ENCODE measurements at places on chromosomes 5 and 9.

DNA sequence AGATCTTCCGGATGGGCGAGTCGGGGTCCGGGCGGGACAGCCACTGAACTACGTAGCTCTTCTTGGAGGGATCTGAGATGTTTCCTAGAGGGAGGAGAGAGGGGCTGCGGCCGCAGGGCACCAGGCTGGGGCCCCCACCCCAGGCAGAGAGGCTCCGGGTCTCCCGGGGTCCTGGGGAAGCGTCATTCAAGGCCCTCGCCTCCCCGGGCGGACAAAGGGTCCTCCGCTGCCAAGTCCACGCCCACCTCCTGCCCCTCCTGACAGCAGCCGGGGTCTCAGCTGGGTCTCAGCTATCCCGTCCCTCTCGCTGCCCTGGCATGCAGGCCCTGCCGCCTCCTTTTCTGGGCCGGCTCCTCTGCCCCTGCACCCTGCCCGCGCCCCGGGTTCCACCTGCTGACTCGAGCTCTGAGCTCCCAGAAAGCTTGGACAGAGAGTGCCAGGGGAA is 61.5 kb downstream of the ZNF354C start:
- peak; percentile 20 for DNase-seq

- DNase-seq: no peak
These were observed 16.0 kb downstream of the SH3PXD2B start for GRCh38 chr5:172438319-172438668.

DNA sequence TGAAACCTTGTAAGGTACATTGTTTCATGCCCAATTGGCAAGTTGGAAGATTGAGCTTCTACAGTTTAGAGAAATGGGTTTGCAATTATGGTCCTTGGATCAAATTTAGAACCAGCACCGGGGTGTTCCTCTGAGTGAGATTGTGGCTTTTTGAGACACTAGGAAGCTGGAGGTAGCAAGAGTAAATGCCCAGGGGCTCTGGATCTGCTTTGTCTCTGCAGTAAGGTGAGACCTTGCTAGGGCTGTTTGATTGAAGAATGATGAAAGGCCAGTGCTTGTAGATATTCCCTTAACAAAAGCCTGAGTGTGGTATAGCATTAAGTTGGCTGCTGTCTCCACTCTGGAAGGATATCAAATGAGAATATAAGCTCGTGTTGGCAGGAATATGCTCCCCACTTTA is 36.0 kb downstream of the WWC1 start:
- no peak for DNase-seq

GRCh38 chr5:35816881-35817521 is 39.7 kb upstream of the IL7R start:
- no peak for DNase-seq

- DNase-seq: peak; percentile 56
These were observed 216.7 kb downstream of the NFIB start for GRCh38 chr9:14097215-14097614.

DNA sequence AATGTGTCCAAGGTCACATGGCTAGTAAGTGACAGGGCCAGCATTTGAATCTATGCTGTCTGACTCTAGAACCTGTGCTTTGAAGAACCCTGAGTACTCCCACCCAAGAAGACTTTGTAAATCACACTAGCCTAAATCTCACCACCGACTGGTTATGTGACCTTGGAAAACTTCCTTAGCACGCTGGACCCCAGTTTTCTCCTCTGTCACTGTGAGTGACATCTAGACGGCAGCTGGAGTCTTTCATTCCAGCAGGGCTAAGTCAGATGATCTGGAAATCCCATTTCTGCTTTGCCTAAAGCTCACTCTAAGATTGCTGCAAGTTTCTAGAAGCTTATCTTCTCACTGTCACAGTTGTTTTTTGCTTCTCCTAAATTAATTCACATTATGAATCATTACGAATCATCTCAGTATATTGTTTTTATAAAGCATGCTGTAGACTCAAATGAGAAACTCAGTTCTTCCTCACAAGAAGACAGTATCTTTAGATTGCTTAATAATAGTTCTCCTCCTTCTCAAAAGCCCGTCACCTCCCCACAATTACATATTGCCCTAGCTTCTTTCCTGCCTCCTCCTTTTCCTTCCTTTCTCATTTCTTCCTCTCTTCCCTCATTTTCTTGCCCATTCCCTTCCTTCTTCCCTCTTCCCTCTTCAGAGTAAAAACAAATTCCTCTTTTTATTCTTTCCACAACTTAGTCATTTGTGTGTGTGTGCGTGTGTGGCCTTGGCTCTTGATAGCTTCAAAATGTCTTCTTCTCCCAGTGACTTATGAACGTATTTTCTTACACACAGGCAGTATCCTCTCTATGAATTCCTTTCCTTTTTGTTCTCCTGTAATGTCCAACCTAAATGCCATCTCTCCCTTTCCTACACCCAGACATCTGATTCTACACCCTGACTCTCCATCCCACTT is 16.8 kb downstream of the ALDOB start:
- no peak for DNase-seq

- no peak for DNase-seq
These were observed 5.1 kb downstream of the B4GALT7 start for GRCh38 chr5:177605078-177605477.

GRCh38 chr5:83711982-83712601 is 8.6 kb downstream of the HAPLN1 start:
- no peak for DNase-seq

- peak; percentile 0 for DNase-seq
These were observed 18.0 kb downstream of the POLR1E start for GRCh38 chr9:37503736-37504135.

DNA sequence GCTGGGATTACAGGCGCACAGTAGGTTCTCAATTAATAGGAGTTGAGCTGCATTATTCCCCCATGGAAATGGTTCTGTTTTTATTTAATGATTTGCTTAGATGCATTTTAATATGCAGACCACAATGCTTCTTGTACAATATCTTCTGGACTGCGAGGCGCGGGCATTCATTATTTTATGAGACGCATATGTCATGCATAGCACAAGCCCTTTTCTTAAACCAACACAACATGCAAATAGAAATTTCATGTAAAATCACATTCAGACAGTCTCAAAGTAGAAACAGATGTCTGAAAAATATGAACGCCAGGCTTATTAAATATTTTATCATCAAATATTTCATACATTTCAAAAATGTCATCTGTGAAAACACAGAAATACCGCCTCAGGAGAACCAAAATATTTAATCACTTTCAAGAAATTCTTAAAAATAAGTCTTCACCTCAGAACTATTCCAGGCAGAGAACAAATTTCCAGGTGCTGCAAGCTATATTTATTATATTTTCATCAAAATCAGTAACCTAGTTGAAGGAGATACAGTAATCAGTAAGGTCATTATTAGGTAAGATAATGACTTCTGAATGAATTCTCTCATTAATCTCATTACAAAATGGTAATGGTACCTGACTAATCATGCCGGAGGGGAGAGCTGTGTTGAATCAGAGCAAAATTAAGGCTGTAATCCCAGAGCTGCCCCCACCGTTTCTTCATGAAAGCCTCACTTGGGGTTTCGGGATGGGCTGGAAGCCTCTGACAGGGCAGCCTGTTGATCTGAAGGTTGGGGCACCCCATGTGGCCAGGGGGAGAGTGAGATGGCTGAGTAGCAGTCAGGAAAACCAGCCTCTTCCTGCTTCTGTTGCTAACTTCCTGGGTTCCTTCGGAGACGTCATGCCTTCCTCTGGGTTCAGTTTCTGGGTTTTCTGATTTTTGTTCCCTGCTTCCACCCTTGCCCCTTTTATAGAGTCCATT is 133.9 kb upstream of the ZNF618 start:
- DNase-seq: no peak

DNA sequence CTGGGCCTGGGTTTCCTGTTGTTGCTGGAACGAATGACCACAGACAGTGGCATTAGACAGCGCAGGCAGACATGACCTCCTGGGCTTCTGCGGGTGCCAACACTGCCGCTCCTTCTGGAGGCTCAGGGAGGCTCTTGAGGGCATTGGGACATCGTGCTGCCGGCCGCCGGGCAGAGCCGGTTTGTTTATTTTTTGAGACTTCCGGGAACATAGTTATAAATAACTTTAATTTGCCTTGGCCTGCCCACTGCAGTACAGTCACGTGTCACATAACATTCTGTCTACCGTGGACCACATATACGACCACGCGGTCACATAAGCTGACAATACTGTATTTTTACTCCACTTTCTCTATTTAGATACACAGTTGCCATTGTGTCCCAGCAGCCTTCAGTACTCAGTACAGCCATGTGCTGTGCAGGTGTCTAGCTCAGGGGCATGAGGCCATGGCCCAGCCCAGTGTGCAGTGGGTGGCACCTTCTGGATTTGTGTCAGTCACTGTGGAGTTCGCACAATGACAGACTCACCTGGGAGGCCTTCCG is 8.2 kb upstream of the TOR4A start:
- DNase-seq: no peak

DNA sequence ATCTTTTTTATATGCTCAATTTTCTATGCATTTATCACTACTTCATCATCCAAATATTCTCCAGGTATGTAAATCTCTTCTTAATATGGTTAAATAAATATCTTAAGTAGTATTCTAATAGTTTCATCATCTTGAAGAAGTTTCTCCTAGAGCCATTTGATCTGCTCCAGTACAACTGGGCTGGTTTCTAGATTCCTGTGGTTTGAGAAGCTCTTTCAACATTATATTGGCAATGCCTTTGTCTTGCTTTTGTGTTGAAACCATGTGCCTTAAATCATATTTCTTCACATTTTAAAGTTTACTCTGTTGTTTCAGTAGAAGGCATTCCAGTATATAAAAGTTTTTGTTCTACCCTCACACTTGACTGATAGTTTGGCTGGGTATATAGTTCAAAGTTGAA is 27.6 kb downstream of the MBLAC2 start:
- DNase-seq: no peak

- DNase-seq: no peak
These were observed 276.5 kb downstream of the SLIT3 start for GRCh38 chr5:169024421-169024820.

DNA sequence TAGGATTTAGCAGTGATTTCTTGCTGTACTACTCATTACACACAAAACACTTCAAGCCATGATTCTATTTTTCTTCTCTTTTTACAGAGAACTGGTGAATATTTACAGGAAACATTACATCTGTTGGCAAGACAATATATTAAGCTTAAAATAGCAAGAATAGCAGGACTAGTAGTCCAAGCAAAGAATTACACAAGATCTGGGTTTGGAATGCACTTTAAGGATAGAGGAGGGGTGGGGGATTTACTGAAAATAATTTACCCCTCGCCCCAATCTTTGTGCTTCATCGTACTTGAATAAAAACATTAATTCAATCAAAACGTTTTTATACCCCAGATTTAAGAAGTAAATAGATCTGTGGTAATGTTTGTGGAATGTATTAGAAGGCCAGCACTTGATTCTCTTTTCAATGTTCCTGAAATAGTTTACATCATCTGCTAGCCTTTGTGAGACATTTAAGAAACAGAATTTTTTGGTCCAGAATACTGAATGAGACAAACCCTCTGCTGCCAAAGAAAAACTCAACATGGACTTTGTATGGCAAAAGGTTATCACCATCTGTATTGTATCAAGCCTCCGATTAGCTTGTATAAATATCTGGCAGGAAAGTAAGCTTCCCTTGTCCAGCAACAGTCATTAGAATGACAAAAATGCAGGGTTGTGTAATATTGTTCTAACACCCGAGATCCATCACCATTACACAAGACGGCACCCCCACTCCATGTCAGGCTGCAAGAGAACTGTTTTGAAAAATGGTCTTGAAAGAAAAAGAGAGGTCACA is 23.8 kb downstream of the SVEP1 start:
- DNase-seq: no peak

DNA sequence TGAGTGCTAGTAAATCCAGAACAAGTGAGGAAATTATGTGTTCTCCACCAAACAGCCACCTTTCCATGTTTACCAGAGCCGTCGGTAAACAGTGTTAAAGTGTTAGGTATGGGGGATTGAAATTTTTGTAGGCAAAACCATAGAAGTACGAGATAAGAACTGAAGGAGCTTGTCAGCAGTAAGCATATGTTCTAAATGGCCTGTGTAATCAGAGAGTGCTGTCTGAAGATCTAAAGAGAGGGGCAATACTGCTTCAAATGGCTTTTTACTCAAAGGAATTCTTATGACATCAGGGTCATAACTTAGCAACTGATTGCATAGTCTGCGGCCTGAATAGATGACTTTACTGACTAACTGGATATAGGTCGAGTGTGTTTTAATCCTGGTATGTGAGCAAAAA is 13.4 kb upstream of the TEX10 start:
- no peak for DNase-seq

DNA sequence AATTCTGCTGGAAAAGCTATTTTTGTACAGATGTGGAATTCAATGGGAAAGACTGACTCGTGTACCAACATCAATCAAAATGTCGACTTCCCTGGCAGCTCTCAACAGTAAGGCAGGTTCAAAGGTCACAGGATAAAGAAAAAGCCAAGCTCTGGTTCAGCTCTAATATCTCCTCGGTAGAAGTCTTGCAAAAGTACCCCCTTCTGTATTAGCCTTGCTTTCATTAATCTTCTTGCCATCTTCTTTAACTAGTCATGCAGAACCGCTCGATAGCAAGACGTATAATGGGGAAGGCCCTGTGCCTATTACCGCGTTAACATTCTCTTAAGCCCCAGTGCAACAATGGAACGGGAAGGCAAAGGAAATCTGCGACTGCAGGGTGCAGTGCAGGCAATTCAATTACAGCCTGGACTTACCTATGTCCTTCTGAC is 201.2 kb downstream of the GAPVD1 start:
- no peak for DNase-seq

DNA sequence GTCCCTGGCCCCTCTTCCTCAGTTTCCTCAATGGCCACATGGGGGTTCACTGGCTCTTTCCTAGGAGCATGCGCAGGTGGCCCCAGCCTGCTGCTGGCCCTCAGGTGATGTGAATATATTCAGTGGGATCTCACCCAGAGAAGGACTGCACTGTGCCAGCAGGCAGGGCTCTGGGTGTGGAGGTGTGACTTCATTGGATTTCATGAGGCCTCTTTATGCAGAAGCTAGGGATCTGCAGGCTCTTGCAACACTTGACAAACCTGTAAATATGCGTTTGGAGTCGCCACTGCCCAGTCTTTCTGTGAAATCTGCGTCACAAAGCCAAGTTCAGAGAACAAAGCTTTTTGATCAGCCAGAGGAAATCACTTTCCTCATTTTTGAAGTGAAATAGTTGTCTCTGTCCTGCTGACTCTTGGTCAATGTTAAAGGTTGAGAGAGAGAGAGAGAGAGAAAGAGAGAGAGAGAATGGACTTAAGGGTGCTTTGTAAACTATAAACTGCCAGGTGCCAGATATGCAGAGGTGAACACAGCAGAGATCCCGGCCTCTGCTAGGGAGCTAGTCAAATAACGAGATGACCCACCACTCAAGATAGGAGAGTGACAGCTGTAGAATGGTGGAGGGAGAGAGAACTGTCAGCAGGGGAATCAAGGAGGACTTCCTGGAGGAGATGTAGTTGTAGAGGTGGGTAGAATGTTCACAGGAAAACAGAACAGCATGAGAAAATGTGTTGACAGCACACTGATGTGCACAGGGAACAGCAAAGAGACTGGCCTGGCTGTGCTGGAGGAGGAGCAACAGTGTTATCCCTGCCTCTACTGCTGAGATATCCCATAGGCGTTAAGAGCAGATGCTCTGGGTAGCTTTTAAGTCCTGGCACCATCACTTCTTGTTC is 167.0 kb upstream of the ZNF618 start:
- no peak for DNase-seq

GRCh38 chr5:117333011-117333410 is 758.4 kb upstream of the SEMA6A start:
- no peak for DNase-seq

- no peak for DNase-seq
These were observed 96.6 kb downstream of the BRINP1 start for GRCh38 chr9:119272500-119273211.

- no peak for DNase-seq
These were observed 106.2 kb downstream of the NSG2 start for GRCh38 chr5:174151599-174152181.

Measured in right forelimb (tissue), 1 donor.